ENCODE measurements at places on chromosomes 3 and 15.

- DNase-seq, result no peak
Observed at GRCh38 chr15:93610944-93611343, 521.9 kb upstream of the RGMA start.

DNA sequence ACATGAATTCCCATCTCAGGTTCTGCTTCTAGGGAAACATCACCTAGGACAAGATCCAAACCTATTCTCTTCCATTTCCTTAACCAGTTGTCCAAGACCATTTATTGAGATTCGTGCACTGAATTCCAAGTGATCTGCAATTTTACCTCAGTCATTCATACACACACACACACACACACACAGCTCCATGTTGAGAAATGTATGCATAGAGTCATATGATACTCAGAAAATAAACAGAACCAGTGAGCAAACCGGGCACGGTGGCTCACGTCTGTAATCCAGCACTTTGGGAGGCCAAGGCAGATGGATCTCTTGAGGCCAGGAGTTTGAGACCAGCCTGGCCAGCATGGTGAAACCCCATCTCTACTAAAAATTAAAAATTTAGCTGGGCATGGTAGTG is 6.1 kb upstream of the KPNA1 start:
- DNase-seq, result no peak

- DNase-seq, result no peak
Observed at GRCh38 chr3:39269528-39269927, 10.3 kb downstream of the CX3CR1 start.

DNA sequence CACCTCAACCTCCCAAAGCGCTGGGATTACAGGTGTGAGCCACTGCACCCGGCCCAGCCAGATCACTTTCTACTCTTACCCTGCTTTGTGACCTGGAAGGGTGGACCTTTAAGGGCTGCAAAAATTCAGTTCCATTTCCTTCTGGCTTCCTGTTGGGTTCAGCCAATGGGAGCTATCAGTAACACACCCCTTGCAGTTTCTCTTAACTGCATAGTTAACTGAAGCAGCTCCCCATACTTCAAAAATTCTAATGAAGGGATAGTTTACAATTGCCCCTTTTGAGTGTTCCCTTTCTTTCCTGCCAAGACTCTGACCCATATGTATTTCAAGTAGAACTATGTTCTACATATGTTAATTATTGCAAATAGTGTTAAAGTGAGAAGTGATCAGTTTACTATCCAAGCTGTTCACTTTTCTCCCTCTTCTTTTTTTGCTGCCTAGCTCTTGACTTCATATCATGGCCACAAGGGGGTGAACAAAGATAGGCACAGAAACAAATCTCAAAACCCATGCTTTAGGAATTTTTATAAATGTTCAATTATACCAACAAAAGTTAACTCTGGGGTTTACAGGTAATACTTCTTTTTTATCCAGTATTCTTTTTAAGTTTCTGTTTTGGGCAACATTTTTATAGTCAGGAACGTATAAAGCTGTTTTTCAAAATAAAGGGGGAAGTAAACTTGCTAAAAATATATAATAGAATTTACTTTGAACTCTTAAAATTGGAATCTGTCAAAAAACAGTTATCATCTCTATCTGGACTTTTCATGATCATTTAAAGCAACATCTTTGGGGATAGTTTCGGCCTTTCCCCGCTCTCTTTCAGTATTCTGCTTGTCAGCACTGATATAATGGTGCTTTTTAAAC is 8.1 kb downstream of the PGBD4 start:
- peak; percentile 11 for DNase-seq

- DNase-seq, result no peak
Observed at GRCh38 chr15:62946940-62947339, 95.6 kb upstream of the TPM1 start.

DNA sequence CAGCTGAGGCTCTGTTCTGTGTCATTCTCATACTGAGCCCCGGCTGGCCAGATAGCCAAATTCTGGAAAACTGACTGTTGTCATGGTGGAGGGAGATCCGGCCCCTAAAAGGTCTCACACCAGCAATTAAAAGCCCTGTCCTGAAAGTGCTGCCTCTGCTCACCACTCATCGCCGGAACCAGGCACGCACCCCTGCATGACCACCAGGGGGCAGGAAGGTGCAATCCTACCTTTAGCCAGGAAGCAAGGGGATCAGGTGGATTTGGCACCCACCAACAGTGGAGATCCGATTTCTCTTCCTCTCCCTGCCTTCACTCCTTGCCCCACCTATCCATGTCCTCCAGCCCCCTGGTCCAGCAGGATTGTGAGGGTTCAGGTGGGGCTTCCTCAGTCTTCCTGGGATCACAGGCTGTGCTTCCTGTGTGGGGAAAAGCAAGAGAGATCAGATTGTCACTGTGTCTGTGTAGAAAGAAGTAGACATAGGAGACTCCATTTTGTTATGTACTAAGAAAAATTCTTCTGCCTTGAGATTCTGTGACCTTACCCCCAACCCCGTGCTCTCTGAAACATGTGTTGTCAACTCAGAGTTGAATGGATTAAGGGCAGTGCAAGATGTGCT is 16.1 kb upstream of the CACNA2D2 start:
- DNase-seq, result peak; percentile 78

DNA sequence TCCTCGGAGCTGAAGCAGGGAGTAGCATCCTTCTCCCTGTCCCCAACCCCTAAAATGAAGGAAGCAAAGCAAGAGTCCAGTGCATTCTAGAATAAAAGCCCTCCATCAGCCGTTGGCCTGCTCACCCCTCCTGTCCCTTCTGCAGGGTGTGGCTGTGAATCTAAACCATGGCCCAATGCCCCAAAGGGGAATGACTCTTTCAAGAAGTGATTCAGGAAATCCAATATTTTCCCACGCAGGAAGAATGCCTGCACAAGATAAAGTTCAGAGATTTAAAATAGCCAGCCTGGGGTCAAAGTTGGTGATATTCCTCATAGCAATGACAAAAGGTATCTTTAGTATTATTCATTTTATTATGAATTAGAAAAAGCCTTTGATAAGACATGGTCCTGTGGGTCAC is 38.5 kb downstream of the SLCO2A1 start:
- no peak for DNase-seq

- no peak for DNase-seq
Observed at GRCh38 chr3:88996691-88997090, 110.7 kb upstream of the EPHA3 start.

GRCh38 chr3:120196812-120197211 is 88.2 kb downstream of the GPR156 start:
- no peak for DNase-seq

DNA sequence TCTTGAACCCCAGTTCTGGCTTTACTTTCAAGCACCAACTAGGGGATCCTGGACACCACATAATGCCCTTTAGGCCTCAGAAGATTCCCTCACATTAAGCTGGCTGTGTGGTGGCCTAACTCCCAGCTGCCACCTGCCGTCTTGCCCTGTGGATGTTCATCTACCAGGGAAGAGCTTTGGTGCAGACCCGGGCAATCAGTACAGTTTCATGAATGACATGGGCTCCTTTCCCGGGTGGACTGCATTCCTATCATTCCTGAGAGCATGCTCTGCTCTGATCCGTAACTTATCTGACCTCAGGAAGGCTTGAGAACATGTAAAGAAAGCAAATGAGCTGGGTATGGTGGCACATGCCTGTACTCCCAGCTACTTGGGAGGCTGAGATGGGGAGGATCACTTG is 50.0 kb upstream of the GSK3B start:
- DNase-seq, result no peak

DNA sequence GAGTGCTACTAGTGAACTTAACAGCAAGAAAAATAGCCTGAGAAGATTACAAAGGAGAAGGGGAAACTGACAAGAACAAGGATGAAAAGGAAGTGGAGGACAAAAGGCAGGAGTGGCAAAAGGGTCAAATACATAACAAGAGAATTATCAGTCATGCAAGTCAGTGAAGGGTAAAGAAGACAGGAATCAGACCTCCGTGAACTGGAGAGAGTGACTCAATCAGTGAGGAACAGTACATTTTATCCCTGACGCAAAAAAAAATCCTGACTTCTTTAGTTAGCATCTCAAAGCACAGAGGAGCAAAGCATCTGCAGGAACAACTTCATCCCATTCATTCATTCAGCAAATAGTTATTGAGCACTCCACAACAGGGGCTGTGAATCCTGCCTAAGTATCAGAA is 97.8 kb downstream of the SST start:
- no peak for DNase-seq

DNA sequence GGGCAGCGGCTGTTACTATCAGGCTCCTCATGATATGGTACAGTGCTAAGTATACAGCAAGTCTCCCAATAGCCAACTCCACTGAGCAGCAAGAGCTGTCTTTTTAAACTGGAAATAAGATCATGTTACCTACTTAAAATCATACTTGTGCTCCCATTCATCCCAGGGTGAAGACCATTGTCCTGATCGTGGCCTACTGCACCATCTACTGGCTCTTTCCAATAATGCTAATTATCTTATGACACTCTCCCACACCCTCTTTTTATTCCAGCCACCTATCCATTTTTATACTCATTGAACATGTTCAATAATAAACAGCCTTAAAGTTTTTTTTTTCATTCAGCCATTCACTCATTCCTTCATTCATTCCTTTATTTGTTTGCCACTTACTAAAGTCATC is 117.7 kb downstream of the GBE1 start:
- DNase-seq, result no peak

DNA sequence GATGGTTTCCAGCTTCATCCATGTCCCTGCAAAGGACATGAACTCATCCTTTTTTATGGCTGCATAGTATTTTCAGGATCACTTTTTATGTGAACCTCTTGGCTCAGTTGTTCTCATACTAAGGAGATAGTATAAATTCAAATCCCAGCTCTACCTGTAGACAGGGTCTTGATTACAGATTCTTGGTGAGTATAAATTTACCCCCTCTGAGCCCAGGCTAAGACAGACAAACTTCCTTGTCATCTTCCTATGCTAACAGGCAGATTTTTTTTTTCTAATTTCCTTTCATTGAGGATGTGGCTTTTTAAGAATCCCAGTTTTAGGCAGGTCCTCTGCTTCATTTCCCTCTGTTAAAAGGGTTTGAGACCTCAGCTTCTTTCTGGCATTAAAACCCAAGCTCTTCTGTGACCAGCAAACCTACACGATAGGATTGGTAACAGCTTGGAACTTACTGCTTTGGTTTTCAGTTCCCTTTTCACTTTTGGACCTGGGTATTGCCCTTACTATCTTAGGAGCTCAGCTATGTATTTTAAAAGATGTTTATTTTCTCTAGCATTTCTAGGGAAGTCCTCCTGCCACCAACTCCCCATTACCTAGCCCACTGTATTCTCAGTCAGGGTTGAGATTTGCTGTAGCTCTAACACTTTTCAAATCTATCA is 72.5 kb downstream of the VPS8 start:
- DNase-seq, result no peak

GRCh38 chr15:36738817-36739216 is 159.4 kb downstream of the CDIN1 start:
- DNase-seq, result no peak

DNA sequence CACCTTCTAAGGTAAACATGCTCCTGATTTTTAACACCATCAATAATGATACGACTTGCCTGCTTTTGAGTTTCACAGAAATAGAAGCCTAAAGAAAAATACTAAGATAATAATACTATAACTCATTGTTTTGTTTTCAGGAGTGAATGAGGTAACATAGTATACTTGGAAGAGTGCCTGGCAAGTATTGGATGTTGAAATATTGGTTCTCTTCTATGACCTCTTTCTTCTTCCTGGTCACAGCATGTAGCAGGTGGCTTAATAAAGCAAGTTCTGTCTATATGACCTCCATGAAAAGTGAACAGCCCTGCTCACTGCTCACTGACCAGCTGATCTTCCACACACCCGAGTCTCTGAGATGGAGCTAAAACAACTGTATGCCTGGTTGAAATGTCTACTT is 312.3 kb upstream of the ONECUT1 start:
- DNase-seq, result no peak

- DNase-seq, result no peak
Observed at GRCh38 chr3:55525436-55525835, 38.3 kb upstream of the WNT5A start.

GRCh38 chr3:66692766-66693150 is 191.9 kb upstream of the LRIG1 start:
- no peak for DNase-seq

DNA sequence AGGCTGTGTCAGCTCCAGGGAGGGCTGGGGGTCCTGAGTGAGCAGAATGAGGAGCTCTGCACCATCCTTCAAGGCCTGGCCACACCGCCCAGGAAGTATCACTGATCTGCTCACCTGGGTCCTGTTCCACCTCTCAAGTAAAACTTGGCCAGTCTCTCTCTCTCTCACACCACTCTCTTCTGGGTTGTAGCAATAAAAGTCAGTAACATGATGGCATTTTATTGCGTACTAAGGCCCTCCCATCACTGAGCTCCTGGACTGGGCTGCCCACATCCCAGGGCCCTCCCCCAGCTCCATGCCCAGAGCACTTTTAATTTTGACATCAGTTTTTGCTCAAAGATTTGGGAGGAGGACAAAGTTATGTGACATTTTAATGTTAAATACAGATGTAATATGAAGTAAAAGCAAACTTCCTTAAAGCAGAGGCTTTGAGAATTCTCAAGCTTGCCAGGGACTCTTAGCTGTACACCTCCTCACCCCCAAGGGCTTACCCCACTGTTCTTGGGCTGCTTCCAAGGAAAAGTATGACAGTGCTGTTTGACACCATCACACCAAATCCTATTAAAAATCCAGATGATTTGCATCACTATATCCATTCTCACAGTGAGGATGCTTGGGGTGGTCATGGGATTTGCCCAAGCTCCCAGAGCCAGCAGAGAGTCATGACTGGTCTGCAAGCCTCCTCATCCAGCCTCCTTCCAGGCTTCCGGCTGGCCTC is 105.1 kb upstream of the SLCO2A1 start:
- DNase-seq, result no peak

GRCh38 chr3:100159331-100160153 is 45.2 kb upstream of the FILIP1L start:
- no peak for DNase-seq

DNA sequence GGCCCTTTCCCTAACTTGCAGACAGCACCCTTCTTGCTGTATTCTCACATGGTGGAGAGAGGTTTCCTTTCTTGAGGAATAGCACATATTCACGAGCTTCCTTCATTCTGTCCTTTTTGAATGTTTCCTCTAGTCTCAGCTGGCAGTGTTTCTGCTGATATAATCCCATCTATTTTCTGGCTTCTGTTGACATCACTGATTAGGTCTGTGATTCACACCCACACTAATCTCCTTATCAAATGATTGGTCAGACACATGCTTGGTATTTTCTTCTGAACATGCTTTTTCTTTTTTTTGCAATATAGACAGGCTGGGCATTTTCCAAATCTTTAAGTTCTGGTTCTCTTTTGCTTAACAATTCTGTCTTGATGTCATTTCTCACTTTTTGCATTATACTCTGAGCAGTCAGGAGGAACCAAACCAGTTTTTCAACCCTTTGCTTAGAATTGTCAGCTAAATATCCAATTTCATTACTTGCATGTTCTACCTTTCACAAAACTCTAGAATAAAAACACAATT is 65.4 kb downstream of the OXSM start:
- DNase-seq, result no peak

DNA sequence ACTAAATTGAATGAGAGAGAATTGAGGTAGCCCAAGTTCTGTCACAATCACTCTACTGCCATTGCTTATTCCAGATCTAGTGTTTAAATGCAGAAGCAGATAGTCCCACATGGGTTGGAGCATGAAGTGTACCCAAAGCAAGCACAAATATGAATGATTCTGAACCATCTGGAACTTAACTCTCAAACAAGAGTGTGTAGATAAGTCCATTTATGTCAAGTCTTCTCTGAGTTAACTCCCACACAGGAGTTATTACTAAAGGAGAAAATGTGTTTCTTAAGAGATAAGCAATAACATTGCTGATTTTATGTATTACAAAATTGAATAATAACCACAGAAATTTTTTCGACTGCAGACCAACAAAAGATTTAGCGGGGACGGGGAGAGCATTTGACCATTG is 33.6 kb downstream of the PAQR9 start:
- no peak for DNase-seq
